A375 (cell line): ENCODE measurements at places on chromosomes 3 and 15. TPM values are rescaled to one million over a fixed set of nuclear protein-coding genes. Genes with fewer than 3 reads are reported as not detected.

The PTH1R gene
- total RNA-seq: 0.23 and 1.8 TPM in 2 replicates

The WDR93 gene
- total RNA-seq: 0.05 TPM in 1 of 2 replicates, not detected in the other

The STAC gene
- 7.3 and 11.9 TPM in 2 replicates for total RNA-seq

The CHRNA3 gene
- not detected in 2 replicates for total RNA-seq

The SEMA5B gene
- not detected in 2 replicates for total RNA-seq

The C3orf80 gene
- 0.53 and 1.2 TPM in 2 replicates for total RNA-seq

The CPN2 gene
- total RNA-seq: not detected in 2 replicates

The PGBD4 gene
- total RNA-seq: 2.3 TPM in 2 replicates

The CPNE9 gene
- total RNA-seq: 0.05 and 0.11 TPM in 2 replicates

The C2CD4A gene
- total RNA-seq: not detected in 2 replicates

The FAM174B gene
- total RNA-seq: 1.5 and 2.3 TPM in 2 replicates

The ZIC1 gene
- total RNA-seq: 5.5 and 10.6 TPM in 2 replicates

The CADPS gene
- total RNA-seq: 0.03 TPM in 1 of 2 replicates, not detected in the other
